ENCODE measurements at places on chromosomes 3 and 15.

GRCh38 chr3:47324278-47324865 lies 41.6 kb downstream of the KLHL18 start:
- no peak for DNase-seq

- DNase-seq = no peak
These were observed 105.4 kb downstream of the ZIC1 start for GRCh38 chr3:147514366-147515160.

DNA sequence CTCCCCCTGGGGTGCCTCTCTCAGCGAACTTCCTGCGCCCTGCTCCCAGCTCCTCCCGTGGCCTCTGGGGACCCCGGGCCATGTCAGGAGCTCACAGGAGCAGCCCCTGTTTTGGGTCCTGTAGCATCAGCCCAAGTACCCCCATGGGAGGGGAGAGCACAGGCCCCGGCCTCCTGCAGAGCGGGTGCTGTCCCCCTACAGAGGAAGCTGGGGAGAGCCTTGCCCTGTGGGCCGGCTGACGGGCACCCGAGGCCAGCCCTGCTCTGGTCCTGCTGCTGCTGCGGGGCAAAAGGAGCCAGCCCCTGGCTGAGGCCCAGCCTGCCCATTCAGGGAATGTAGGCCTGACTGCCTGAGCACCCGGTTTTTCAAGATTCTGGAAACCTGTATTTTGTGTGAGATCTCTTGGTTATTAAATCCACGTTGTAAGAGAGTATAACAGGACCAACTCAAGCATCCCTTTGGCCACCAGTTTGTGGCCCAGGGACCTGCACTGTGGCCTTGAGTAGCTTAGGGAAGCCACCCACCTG lies 12.4 kb downstream of the PLXNA1 start:
- DNase-seq = no peak

- no peak for DNase-seq
These were observed 80.6 kb downstream of the PLD1 start for GRCh38 chr3:171729452-171730334.

- peak; percentile 30 for DNase-seq
These were observed 527 bp downstream of the CSNK1G1 start for GRCh38 chr15:64355348-64355943.

DNA sequence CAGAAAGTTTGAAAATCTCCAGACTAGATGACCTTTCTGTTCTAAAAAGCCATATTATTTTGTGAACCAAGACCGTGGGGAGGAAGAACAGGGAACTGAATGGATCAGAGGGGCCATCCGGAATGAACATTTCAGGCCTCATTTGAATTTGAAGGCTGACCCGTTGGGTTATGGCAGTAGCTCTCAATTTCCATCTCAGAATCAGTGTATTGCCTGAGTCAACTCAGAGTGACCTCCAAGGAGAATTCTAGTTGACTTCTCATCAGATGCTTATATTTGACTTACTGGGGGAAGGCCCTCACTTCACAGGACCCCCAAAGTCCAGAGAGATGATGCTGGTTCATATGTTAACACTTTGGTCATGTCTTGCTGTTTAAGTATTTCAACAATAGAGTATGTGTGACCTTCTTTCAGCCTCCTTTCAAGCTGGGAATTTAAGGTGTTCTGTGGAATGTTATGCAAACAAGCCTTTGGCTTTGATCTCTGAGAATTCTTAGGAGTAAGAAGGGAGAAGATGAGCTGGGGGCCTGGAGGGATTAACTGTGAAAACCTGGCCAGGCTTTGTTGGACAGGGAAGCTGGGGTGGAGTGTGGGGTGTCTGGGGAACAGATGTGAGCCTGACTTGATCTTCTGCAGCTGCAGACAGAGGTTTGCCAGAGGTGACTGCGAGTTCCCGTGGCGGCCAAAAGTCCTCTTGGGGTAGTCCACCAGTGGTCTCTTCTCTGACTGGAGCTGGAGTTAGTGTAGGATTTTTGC lies 111.2 kb upstream of the RGMA start:
- no peak for DNase-seq

- DNase-seq = no peak
These were observed 262.7 kb upstream of the GADL1 start for GRCh38 chr3:31157047-31157694.

Measured in stimulated activated CD8-positive, alpha-beta memory T cell treated with anti-CD3 and anti-CD28 coated beads, Interleukin-15, amount 100 ng/mL, for 48 hours (primary cell).